Activated T-helper 1 cell treated with anti-CD3 and anti-CD28 coated beads, Interleukin-12 subunit alpha, Interleukin-12 subunit beta, Interleukin-2, Interleukin-4 antibody, amounts not matched to agents 30 ng/mL and 10 ng/mL and 1 ng/mL, durations not matched to agents 14 hours and 24 hours and 36 hours (primary cell): ENCODE measurements at places on chromosomes 6 and 20. TPM values are rescaled to one million over a fixed set of nuclear protein-coding genes. Genes with fewer than 3 reads are reported as not detected.
A peak's percentile ranks its signal among the peaks of the same experiment; 100 is the strongest.

The PLCB4 gene
- not detected in 2 replicates for total RNA-seq

The GGTLC1 gene
- not detected in 2 replicates for total RNA-seq

DNA sequence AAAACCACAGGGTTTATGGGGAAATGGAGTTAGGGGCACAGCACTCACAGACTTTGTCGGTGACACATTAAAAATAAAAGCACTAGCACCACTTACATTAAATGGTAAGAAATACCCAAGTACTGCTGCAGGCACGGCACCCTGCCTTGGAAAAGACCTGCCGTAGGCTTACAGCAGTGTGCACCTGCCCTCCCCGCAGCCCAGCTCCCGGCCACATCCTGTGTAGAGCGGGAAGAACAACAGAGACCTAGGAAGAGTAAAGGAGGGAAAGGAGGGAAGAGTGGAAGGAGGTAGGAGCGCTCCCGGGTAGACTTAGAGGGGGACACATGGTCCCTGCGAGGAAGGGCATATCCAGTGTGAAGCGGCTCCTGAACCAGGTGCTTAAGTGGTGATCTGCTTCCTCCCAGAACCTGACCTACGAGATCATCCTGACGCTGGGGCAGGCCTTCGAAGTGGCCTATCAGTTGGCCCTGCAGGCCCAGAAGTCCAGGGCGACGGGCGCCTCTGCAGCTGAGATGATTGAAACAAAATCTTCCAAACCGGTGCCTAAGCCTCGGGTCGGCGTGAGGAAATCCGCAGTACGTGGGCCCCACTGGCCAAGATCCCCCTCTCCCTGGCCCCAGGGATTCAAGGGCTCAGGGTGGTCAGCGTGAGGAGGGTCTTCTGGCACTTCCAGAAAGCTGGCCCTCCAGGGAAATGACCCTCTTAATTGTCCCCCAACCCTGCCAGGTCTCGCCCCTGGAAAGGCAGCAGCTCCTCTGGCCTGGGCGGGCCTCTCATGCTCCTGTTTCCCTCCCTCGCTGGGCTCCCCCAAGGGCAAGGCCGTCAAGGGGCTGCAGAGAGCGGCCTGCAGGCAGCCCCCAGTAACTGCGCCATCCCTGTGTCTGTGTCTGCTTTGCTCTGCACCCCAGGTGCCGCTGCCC lies 55.5 kb downstream of the TCP11 start:
- H3K27ac ChIP-seq = no peak overlapping the region
- H3K4me1 ChIP-seq = no peaks in the 10 kb centered on the region
- H3K4me3 ChIP-seq = no peak overlapping the region
- no peaks in the 10 kb centered on the region for H3K36me3 ChIP-seq

DNA sequence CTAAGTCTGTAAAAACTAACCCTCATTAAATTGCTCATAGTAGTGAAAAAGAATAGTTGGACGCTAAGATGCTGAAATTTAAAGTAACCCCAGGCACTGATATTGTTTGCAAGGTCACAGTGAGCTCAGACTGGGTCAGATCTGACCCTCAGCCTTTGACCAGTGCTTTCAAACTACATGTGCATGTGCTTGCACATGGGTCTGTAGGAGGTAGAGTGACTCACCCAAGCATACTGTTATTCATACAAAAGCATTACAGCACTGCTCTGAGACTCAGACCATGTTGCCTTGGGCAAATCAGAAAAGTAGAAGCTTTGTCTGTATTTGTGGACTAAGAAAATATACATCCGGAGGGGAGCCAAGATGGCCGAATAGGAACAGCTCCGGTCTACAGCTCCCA lies 326.4 kb upstream of the MARCKS start:
- no peaks in the 10 kb centered on the region for H3K4me1 ChIP-seq
- no peak for DNase-seq
- no peak overlapping the region for H3K27ac ChIP-seq
- H3K27me3 ChIP-seq = no peaks in the 10 kb centered on the region

- no peak for DNase-seq
- H3K4me3 ChIP-seq = no peak overlapping the region
- no peaks in the 10 kb centered on the region for H3K27me3 ChIP-seq
- peaks cover 59% of the 10 kb centered on the region for H3K4me1 ChIP-seq
- peaks cover 20% of the 10 kb centered on the region for H3K36me3 ChIP-seq
These were observed 70.5 kb downstream of the FAM217A start for GRCh38 chr6:4008324-4009047.

- DNase-seq = no peak
- H3K4me3 ChIP-seq = peak overlapping the region; percentile 83
- H3K27me3 ChIP-seq = peaks cover 52% of the 10 kb centered on the region
- H3K4me1 ChIP-seq = peaks cover 16% of the 10 kb centered on the region
- no peaks in the 10 kb centered on the region for H3K36me3 ChIP-seq
These were observed 22.1 kb upstream of the ZNF184 start for GRCh38 chr6:27494987-27495385.
